Ecto neural progenitor cell (in vitro differentiated cells): ENCODE measurements at places on chromosomes 1 and 21.
A peak's percentile ranks its signal among the peaks of the same experiment; 100 is the strongest.

GRCh38 chr1:14468751-14469150 lies 129.7 kb upstream of the KAZN start:
- DNase-seq, result no peak

GRCh38 chr1:65009724-65010420 lies 43.5 kb upstream of the JAK1 start:
- no peak for DNase-seq

DNA sequence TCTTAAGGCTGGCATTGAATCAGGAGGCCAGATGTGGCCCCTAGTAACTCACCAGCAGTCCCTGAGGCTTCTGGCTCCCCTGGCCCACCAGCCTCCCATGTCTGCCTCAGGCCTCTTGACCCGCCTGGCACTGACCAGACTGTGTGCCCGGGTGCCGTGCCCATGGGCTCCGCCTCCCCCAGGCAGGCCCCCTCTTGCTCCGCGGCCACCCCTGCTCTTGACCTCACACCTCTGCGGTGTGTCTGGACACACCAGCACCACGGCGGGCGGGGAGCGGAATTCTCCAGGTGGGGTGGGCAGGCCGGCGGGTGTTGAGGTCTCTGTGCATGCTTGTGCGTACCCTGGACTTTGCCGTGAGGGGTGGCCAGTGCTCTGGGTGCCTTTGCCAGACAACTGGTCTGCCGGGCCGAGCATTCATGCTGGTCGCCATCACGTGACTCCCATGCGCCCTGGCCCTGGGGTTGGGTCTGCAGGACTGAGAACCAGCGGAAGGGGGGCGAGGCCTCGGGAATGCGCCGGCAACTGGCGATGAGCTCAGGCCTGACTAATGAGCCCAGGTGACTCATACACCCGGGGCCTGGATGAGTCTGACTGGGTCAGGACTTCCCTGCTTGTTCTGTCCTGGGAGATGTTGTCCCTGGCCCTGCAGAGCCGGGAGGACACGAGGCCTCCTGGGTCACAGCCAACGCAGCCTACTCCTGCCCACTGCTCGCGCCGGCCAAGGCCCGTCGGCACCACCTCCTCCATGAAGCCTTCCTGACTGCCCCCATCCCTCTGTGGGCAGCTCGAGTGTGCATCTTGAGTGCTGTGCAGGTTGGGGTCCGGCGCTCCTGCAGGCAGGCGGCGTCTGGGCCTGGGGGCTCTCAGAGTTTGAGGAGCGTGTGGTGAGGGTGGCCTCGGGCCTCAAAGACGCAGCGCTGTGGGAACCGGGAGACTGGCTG lies 22.6 kb downstream of the COL18A1 start:
- DNase-seq, result no peak

DNA sequence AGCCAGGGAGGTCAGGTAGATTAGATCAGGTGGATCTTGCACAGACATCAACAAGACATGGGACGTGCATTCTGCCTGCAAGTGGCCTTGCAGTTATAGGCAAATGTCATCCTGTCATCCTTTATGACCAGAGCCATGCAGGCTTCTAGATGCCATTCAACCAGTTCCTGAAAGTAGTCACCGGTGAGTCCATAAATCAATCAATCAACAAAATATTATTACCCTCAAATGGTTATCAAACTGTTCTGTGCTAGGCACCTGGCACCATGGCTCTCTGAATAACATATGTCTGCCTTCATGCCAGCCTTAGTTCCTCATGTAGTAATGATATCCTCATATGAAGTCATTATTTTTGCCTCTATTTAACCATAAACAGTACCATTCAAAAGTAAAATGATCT lies 146.9 kb downstream of the TOMM20 start:
- no peak for DNase-seq

DNA sequence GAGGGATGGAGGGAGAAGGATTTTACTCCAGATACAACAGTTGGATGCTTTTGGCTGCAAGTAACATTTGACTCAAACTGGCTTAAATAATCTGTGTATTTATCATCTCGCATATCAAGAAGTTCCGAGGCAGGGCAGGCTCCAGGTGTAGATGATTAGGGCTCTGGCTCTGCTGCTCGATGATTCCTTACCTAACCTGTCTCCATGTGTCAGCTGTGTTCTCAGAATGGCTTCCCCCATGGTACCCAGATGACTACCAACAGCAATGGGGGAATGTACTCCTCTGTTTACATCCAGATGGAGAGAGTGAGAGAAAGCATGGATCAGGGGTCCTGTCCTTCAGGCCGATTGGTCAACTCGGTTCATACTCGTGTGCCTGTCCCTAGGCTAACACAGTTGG lies 90.4 kb upstream of the AKT3 start:
- no peak for DNase-seq

- DNase-seq, result no peak
Measured at GRCh38 chr1:157001304-157001703, 44.2 kb downstream of the ARHGEF11 start.

DNA sequence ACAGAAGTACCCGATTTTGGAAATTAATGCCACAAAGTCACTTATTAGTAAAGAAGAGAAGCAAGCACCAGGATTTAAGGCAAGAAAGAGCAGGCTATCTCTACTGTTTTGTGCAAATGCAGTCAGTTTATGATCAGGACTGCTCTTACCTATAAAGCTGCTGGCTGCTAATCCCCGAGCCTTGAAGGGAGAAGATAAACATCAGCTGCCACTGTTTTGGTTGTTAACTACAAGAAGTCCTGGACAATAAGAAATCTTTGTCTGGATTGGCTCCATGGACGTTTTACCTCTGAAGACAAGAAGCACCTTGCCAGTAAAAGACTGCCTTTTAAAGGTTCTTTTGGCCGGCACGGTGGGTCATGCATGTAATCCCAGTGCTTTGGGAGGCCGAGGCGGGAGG lies 21.4 kb downstream of the FRRS1 start:
- no peak for DNase-seq

- no peak for DNase-seq
Measured at GRCh38 chr1:43731867-43732531, 24.7 kb downstream of the ST3GAL3 start.

DNA sequence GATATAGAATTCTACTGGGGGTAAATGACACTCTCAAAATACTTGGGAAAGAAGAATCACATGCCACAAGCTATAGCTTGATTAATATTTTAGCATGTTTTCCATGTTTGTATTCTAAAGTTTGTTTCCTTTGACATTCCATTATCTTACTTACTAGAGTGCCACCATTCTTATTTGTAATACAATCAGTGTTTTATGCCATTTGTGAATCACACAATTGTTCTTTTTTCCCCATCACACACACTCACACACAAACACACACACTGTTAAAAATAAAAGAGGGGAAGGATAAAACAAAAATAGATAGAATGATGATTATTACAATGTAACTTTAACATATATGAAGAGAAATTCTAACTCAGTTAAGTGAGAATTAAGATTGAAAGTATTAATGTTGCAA lies 16.0 kb upstream of the TEKT2 start:
- no peak for DNase-seq

GRCh38 chr1:199466961-199467360 lies 560.5 kb upstream of the NR5A2 start:
- DNase-seq, result no peak

DNA sequence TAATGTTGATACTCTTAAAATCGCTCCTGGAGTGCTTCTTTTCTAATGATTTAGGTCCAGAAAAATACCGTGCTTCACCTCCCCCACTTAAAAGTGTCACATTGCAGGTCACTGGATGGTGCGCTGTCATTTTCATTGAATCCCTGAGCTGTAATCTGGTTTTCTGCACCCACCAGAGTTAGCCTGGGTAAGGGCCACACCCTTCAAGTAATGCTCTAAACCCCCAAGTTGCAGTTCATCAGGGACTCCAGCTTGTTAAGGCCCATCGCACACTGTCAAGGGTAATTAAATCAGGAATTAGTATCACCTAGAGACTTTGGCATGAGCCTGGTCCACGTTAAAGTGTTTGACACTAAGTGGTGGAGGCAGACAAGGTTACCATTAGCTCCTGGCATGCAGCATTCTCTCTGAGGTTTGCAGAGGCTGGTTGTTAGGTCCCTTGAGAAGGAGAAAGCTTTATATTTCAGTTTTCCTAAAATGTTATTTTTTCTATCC lies 34.0 kb downstream of the ASTN1 start:
- no peak for DNase-seq

GRCh38 chr1:227808566-227808965 lies 6.9 kb upstream of the PRSS38 start:
- no peak for DNase-seq

- DNase-seq, result peak; percentile 98
Measured at GRCh38 chr1:2205191-2205952, 10.8 kb upstream of the FAAP20 start.

- no peak for DNase-seq
Measured at GRCh38 chr1:234772345-234773147, 162.6 kb upstream of the IRF2BP2 start.

- no peak for DNase-seq
Measured at GRCh38 chr1:25785333-25786067, 14.5 kb upstream of the SELENON start.

GRCh38 chr1:84959294-84959693 lies 37.6 kb downstream of the MCOLN2 start:
- DNase-seq, result no peak

DNA sequence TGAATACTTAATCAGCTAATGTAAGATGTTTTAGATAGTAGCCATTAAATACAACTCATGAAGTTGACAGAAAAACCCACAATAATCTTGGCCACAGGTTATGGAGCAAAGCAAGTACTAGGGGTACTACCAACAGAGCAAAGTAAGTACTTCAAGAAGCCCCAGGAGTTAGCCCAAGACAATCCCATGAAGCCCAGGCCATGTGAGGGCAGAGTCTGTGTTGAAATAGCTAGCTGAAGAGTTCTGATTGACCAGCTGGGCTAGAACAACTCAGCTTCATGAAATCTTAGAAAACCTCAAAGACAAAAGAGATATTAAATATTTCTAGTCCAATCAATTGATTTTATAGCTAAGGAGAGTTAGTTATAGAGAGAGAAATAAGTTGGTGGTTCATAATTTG lies 212.9 kb upstream of the HOOK1 start:
- DNase-seq, result no peak

DNA sequence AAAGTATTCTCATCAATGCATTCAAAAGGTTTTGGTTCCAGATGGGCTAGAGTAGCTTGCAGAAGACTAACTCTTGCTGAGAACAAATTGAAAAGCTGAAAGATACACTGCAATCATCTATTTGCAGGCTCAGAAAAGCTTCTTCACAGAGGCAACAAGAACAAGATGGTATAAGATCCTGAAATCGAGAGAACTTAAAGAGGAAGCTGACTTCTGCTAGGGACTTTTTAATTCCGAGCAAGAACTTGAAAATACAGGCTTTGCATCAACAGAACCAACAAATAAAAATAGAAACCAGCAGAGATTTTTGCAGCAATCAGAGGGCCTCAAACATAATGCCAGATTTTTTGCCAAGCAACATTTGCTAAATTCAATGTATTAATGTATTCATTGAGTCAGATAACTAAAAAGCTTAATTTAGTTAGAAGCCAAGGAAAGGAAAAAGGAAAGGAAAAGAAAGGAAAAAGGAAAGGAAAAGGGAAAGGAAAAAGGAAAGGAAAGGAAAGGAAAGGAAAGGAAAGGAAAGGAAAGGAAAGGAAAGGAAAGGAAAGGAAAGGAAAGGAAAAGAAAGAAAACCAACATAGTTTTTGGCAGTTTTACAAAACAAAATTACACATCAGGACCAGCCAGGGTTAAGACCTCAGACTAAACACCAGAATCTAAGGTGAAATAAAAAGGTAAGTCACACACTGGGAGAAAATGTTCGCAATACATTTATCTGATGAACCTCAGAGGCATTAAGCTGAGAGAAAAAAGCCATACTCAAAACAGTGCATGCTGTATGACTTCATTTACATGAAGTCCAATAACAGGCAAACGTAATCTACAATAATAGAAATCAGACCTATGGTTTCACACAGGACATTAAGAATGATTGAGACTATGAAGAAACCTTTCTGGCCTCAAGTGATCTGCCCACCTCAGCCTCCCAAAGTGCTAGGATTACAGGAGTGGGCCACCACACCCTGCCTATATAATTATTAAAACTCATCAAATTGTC lies 42.6 kb downstream of the FAF1 start:
- no peak for DNase-seq

- DNase-seq, result no peak
Measured at GRCh38 chr21:39673736-39674135, 61.0 kb downstream of the B3GALT5 start.
